Cerebellar cortex (tissue), 1 donor: ENCODE measurements at places on chromosomes 3 and 15.

- DNase-seq = no peak
Observed at GRCh38 chr3:183634707-183635106, 716 bp upstream of the KLHL24 start.

- no peak for DNase-seq
Observed at GRCh38 chr15:45168286-45168685, 19.5 kb downstream of the SHF start.

DNA sequence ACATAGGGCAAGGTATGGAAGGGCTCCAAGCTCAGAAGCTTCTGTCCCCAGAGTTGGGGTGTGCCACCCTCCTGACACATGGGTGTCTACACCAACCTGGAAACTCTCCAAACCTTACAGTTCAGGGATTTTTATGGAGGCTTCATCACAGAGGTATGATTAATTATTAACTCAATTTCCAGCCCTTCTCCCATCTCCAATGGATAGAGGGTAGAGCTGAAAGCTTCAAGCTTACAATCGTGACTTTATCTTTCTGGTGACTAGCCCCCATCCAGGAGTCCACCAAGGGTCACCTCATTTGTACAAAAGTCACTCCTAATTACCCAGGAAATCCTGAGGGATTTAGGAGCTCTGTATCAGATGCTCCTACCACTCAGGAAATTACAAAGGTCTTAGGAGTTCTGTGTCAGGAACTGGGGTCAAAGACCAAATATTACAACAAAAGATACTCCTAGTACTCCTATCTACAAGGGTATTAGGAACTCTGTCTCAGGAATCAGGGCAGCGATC, 62.7 kb downstream of the TFDP2 start:
- DNase-seq = no peak

DNA sequence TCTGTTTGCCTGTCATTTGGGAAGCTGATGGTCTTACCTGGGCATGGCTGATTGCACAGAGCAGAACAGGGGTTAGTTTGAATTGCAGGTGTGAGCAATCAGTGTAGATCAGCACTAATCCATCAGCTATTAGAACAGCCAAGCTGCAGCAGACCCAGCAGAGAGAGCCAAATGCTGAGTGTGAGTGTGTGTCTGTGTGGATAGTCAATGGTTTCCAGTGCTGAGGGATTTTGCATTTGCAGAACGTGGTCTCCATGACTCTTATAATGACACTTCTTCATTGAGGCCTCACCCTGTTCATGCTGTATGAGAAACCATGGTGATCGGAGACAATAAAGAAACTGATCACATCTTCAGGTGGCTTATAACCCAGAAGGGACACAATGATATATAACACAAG, 312.1 kb downstream of the SOX2 start:
- DNase-seq = no peak

DNA sequence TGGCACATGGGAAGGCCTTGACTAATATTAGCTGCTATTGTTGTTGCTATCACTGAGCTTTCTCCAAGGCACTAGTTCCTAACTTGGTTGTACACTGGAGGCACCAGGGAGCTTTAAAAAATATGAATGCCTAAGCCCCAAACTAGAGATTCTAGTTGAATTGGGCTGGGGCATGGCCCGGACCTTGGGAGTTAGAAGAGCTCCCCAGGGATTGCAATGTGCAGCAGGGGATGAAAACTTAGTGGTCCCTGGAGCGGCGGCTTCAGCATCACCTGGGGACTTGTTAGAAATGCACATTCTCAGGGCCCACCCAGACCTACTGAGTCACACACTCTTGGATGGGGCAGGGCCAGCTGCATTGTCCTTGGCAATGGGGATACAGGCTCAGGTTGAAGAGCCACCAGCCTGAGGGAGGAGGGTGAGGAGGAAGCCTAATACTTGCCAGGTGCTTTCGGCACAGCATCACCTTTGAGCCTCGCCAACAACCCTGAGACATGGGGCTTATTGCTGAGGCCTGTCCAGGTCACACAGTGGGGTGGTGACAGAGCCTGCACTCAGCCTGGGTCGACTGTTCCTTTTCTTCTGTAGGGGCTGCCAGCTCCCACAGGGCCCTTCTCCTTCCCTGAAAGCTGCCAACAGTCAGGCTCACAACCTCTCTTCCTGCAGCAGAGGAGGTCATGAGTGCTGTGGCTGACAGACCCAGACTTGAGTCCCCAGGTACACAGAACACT, 84.5 kb downstream of the ATP2B2 start:
- peak; percentile 84 for DNase-seq

DNA sequence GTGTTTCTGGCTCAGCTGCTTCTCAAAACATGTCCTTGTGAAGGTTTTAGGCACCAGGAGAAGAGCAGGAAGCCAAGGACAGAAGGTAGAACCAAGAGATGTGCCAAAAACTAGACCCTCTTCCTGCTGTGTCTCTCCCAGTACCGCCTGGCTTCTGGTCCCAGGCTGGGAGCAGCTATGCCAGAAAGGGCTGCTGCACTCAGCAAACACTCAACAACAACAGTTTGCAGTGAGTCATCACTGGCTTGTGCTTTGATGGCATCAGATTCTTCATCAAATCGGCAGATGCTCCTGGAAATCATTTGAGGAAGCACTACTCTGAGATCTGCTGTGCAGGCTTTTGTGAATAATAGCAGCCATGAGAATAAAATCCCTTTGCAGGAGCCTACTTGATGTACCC, 63.2 kb downstream of the DGKG start:
- DNase-seq = peak; percentile 94

DNA sequence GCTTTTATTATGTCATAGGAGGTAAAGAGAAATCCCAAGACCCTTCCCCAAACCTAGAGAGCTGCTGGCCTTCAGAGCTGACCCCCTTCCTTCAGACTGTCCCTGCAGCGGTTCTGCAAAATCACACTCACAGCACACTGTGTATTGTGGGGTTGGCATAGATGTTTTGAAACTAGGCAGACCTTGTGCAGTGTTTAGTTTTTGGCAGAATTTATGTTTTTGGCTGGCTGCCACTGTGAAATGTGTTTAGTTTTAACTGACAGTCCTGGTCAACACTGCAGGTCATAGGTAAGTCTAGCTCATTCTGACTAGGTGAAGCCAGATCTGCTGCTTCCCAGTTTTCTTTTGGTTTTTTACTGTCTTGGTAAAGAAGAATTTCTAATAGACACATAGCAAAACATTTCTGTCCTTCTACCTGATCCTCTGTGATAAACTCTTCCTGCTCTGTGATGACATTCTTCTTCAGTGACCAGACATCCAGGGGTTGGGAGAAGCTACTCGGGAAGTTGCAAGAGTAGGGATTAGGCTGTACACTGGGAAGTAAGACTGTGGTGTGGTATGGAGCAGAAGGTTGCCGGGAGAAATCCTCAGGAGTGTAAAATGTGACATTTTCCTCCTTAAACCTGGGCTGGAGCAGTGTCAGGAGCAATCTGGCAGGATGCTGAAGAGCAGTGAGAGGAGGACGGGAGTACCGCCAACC, 209.6 kb upstream of the MCTP2 start:
- no peak for DNase-seq

DNA sequence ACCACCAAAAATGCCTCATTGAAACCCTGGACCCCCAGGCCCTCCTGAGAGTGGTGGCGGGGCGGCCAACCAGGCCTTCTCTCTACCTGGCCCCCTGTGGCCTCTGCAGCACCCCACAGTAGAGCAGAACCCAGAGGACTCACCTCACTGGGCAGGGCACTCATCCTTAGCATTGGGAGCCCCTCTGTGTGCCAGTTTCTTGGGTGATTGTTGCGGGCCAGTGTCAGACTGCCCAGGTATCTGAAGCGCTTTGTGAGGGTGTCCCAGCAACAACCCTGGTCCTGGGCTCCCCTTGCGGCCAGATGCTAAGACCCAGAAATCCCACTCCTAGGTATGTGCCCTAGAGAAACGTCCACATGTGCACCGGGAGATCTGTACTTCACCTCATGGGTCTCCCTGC, 20.7 kb upstream of the MRPS22 start:
- no peak for DNase-seq

GRCh38 chr3:61938878-61939549, 377.6 kb downstream of the PTPRG start:
- DNase-seq = no peak
